A549 (cell line): ENCODE measurements at places on chromosomes 2 and 18.
A peak's percentile ranks its signal among the peaks of the same experiment; 100 is the strongest.

DNA sequence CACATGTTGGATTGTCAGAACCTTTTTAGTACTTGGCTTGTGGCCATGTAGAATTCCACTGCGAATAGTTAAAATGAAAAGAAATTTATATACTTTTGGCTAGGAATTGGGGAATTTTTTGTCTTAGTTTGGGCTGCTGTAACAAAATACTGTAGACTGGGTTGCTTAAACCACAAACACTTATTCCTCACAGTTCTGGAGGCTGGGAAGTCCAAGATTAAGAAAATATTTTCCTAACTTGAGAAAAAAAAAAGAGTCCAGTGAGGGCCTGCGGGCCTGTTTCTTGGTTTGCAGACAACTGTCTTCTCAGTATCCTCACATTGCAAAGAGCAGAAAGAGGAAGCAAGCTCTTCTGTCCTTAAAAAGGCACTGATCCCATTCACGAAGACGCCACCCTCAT is 81.9 kb downstream of the CD226 start:
- no peak for DNase-seq

DNA sequence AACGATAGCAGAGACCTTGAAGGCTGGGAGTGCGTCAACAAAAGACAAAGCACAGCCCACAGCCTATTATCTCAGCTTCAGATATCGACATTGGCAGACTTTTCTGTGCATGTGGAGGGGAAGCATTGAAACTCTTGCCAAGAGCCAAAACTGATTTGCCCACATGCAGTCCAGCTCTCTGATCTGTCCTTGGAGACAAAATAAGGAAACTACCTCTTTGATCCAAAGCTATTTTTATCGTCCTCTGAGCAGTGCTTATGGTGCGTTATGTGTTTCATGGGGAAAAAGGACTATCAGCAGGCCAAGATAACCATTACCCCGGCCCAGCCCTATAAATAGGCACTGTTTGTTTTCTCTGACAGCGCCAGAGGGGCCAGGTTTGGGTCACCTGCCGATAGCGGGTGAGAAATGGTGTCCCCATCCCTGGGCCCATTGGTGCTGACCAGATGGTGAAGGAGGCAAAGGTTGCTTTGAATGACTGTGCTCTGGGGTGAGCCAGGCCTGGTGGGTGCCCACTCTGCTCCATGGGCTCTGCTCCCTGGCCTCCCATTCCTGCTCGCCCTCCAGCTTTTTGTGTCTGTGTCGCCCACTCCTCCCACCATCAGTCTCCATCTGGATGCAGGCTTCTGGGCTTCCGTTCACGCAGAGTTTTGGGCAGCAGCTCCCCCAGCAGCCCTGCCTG is 176.1 kb upstream of the HS6ST1 start:
- no peak for DNase-seq

- DNase-seq: peak; percentile 80
Measured at GRCh38 chr2:130241041-130241707, 42.9 kb upstream of the TUBA3E start.

- DNase-seq: no peak
Measured at GRCh38 chr2:235855011-235855410, 313.2 kb downstream of the GBX2 start.

GRCh38 chr18:79706658-79707057 is 27.1 kb downstream of the CTDP1 start:
- no peak for DNase-seq

DNA sequence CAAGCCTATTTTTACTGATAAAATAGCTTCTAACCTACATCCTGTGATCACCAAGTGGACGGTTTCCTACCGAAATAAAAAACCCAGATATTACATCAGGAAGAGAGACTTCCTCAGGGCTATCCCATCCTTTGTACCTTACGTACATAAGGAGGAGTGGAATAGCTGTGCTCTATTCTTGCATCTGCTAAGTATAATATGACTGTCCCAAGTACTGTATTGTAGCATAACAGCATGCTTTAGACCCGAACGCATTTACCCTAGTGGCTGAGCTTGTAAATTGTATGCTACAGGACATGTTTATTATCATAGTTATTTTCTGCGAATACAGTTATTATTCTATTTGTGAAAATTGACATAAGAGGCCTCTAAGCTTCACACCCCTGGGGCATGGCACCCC is 302.4 kb downstream of the CLIP4 start:
- no peak for DNase-seq

- no peak for DNase-seq
Measured at GRCh38 chr2:149994057-149994728, 406.6 kb upstream of the MMADHC start.

GRCh38 chr2:62450716-62451191 is 55.2 kb downstream of the TMEM17 start:
- DNase-seq: no peak

DNA sequence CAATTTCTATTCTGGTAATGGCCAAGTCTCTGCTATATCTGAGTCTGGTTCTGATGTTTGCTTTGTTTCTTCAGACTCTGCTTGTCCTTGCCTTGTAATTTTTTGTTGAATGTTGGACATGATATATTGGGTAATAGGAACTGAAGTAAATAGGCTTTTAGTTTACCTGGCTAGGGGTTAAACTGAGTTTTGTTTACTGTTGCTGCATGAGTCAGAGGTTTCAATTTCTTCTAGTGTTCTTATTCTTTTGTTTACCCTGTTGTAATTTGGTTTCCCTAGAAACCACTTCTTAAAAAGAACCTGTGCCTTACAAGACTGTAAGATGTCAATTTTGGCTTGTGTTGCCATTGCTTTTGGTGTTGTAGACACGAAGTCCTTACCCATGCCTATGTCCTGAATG is 285.0 kb upstream of the KCNH7 start:
- peak; percentile 27 for DNase-seq

DNA sequence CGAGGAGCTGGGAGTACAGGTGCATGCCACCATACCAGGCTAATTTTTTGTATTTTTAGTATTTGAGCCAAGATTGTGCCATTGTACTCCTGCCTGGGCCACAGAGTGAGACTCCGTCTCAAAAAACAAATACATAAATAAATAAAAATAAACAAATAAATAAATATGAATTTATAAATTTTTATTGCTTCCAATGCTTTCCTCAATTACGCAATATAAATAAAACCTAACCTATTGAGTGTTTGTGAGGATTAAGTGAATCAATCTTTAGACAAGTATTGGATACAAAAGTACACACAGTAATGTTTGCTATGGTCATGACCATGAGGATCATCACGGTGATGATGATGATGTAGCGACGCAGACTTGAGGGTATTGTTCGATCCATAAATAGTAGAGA is 257.4 kb downstream of the ASXL3 start:
- DNase-seq: no peak

- DNase-seq: no peak
Measured at GRCh38 chr2:73092146-73092783, 20.5 kb downstream of the RAB11FIP5 start.

- no peak for DNase-seq
Measured at GRCh38 chr2:224922142-224922727, 120.0 kb downstream of the DOCK10 start.

- no peak for DNase-seq
Measured at GRCh38 chr2:99072551-99072950, 69.0 kb upstream of the C2orf15 start.

DNA sequence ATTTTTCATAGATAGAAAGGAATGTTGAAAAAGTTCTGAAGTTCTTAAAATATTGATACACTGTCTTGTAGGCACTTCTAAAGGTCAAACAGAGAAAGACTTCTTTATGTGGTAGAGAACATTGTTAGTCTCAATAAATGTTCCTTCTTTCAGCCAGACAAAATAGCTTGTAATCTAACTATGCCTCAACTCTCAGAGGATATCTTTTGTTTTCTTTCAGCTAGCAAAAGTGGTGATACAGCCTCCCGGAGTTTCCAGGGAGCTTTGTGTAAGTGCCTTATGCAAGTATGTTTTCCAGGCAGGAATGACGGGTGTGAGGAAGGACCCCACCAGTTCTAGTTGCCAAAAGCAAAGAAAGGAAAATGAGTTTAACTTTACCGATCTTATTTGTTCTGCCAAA is 452.1 kb upstream of the ST6GAL2 start:
- no peak for DNase-seq

GRCh38 chr2:171089489-171089888 is 71.2 kb downstream of the TLK1 start:
- DNase-seq: no peak

GRCh38 chr18:56469582-56469981 is 168.8 kb downstream of the TXNL1 start:
- DNase-seq: no peak

GRCh38 chr2:221267773-221268425 is 304.2 kb downstream of the EPHA4 start:
- DNase-seq: no peak

DNA sequence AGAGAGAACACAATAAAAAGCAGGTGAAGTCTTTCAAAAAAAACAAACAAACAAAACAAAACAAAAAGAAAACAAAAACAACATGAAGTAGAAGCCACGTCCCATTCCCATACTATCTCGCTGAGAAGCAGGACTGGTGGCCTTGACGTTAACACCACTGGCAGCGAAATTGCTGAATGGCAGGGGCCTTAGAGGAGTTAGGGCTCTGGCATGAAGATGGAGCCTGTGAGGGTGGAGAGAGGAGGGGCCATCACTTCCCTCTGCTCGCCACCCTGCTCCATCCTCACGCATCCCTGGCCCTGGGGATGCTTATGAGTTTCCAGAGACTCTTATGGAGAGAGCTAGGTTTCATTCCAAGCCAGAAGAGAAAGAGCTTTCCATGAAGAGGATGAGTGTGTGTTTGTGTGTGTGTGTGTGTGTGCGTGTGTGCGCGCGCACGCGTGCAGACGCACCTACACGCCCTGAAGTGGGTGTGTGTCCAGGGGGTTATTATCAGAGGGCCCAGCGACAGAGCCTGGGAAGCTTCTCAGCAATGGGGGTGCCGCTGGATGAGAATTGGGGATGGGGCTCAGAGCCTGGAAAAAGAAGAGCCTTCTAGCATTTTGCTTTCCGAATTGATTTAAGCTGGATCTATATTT is 20.4 kb upstream of the IMPA2 start:
- DNase-seq: no peak

GRCh38 chr2:234905547-234906265 is 46.1 kb upstream of the SH3BP4 start:
- DNase-seq: no peak

DNA sequence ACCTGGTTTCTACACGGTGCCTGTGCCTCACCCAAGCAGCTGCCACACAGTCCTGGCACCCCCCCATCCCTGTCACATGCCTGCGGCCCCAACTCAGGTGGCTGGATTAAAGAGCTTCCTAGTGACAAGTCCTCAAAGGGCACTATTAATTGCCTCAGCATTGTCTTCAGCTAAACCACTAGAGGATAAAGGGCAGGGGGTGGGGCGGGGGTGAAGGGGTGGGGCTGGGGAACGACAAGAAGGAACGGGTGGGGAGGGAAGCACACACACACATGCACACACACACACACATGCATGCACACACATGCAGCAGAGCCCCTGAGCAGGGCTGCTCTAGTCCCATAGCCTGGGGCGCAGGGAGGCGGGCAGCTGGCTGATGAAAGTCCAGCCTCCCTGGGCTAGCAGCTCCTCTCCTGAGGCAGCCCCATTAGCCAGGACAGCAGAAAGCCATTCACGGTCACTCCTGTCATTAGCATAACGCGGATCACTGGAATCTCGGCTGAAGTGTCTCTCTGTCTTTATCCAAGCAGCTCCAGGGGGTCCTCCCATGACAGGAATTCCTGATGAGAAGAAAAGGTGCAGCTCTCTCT is 7.4 kb upstream of the TEX261 start:
- DNase-seq: no peak

GRCh38 chr18:38368246-38368645 is 802.6 kb upstream of the CELF4 start:
- DNase-seq: no peak

GRCh38 chr2:176419591-176420071 is 150.4 kb downstream of the MTX2 start:
- DNase-seq: no peak

DNA sequence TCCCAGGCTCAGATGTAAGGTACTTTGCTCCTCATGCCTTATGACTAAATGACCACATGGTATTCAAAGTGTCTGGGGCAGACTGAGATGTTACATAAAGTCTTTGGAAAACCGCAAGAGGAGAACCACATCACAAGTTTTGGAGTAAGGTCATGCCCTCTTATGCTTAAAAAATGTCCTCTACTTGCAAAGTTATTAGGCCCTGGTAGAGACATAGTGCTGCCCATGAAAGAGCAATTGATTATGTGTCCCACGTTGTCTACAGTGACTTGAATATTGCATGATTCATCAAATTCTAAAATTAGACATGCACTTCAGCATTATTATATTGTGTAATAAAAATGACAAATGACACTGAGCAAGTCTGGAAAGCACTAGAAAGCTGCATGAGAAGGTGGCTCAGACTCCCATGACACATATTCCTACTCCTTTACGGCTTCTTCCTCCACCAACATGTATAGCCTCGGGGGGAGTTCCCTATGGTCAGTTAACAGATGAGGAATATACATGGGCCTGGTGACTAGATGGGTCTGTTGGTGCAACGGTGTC is 602.6 kb upstream of the VRK2 start:
- DNase-seq: no peak

DNA sequence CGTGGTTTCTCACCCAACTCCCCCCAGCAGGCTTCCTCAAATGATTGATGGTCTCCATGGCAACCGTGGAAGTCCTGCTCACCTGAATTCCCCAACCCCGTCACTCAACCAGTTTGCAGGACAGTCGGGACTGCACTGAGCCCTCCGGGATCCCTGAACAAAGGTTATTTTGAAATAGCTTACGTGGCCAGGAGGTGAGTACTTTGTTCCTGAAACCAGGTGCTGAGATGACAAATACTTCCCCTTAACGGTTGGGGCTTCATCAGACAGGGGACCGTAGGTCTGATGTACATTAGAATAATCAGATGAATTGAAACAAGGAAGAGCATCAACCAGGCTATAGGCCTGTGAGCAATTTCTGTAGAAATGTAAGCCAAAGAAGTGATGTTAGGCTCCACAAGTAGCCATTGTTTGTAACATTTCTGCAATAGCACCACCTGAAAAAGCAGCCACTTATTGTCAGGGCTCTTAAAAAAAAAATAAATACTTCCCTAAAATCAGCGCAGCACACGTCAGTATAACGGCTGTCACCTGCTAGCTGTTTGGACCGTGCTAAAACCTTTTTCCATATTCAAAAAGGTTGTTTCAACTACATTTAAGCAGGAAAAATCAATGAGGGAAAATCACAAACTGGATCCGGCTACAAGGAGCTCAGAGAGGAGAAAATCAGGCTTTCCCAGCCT is 206.4 kb upstream of the ID2 start:
- no peak for DNase-seq

GRCh38 chr18:60684843-60685513 is 312.4 kb upstream of the MC4R start:
- peak; percentile 8 for DNase-seq

GRCh38 chr2:70141212-70141901 is 49.5 kb downstream of the C2orf42 start:
- peak; percentile 77 for DNase-seq

DNA sequence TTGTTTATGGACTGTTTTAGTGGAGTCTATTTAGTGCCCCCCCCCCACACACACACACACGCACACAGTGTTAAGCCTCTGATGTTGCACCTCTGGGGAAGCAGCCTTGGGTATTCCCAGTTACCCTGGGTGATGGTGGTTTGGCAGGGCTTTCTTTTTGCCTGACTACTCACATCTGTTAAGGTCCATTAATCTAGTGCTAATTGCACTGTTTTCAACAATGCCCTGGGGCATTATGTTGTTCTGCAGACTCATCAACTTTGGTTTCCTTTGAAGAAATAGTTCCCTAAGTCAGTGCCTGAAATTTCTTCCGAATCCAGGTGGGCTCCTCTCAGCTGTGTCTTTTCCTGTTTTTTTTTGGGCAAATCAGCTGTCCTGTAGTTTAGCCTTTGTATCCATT is 34.7 kb downstream of the SPOPL start:
- no peak for DNase-seq
